ENCODE measurements at places on chromosomes 7 and 10.

DNA sequence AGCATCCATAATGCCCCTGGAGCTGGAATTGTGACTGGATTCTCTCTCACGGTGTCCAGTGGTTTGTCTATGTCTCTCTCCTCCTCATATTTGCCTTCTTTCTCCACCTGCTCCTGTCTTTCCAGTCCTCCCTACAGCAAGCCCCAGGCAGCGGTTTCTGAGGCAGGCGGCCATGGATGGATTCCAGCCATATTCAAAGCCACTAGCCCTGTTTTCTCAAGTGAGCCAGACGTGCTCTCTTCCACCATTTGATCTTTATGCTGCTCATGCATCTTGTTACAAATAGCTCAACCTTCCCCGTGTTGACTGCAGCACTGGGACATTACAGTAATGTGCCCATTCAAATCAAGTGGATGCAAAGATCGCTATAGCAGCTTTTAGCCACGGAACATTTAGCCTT lies 387.2 kb upstream of the PODXL start:
- DNase-seq = no peak

DNA sequence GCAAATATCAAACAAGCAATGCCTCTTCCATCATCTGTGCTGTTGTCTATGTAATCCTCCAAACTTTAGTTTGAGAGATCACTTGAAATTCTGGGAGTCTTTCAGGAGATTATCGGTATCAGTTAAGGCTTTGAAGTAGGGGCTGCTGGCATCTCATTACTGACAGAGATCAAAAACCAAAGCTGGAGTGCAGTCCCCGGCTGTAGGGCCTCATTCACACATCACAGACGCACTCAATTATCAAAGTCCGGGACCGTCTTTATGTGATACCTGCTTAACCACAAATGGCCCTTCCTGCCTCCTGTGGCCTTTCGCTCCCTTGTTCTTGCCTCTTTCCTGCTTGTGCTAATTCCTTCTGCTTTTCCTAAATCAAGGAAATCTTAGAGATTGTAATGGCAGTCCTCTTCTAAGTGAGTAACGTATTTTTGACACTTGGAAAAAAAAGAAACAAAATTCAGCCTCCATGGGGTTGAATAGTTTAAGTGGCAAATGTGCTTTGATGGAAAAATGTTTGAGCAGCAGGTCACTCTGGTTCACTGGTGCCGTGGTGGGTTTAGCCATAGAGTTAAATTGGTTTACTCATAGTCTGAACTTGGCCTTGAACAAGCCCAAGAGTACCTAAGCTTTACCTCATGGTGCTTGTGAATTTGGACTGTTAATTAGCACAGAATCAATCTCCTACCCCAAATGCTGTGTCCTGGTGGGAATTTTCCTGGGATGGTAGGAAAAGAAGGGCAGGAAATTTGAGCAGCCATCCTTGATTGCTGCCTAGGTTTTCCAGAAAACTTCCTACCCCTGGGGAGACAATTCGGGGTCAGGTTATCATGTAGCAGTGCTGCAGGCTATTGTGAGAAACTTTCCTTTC lies 178.9 kb upstream of the LYZL1 start:
- DNase-seq = no peak

DNA sequence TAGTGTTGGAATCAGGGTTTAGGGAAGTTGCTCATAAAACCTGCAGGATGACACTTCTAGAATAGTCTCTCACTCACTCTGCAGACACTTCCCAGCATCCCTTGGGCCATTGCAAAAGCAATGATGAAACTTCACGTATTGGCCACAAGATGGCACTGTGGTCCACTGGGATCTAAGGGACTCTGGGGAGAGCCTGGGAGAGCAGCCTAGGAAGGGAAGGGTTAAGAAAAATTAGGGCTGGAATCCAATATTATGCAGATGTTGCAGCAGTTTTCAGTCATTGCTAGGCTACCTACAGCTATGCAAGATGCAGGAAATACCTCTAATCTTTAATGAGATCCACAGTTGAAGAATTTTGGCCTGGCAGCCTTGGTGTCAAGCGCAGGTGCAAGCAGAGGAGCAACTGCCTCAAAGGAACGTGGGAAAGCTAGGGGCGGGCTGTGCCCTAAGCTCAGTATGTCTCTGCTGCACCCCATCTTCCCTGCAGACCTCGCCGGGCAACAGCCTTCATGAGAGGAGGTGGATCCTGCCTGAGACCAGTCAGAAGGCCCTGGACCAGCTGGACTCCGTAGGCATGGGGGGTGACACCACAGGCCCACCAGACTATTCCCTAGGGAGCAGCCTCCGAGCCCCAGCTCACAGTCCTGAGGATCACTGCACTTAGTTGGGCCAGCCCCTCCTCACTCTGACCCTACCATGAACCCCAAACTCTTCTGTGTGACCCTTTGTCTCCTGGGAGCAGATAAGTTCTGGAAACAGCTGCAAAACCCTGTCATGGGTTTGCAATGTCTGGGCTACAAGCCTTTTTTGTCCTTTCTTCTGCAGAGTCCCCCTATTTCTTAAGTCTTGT lies 127.9 kb upstream of the PRSS58 start:
- peak; percentile 60 for DNase-seq

- no peak for DNase-seq
These were observed 34.1 kb upstream of the RET start for GRCh38 chr10:43042503-43043341.

- no peak for DNase-seq
These were observed 21.8 kb downstream of the ITPRIP start for GRCh38 chr10:104316321-104317099.

Data from D341Med (cell line).